ENCODE measurements at places on chromosomes 12 and 14.

DNA sequence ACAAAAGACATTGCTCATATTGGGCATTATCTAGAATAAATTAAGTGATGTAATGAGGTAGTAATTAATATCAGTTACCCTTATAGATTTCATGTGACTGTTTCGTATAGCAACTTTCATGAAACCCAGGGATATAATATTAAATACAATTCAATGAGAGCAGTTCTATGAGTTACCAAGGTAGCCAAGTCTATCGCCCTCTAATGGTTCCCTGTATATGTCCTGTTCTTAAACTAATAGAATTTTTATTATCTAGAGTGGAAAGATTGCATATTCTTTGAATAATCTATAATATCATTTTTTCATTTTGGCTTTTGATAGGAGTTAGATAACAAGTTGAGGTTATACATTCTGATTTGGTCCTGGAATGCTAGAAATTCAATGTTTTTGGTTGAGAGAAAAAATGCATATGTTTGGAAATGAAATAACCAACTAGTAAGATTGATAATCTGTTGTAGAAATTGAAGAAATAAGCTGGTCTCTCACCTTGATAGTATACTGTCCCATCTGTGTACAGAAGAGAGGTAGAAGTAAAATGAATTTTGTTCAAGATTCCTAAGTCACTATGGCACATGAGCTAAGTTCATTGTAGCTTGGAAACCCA is 59.7 kb downstream of the SCFD1 start:
- no peak for DNase-seq

DNA sequence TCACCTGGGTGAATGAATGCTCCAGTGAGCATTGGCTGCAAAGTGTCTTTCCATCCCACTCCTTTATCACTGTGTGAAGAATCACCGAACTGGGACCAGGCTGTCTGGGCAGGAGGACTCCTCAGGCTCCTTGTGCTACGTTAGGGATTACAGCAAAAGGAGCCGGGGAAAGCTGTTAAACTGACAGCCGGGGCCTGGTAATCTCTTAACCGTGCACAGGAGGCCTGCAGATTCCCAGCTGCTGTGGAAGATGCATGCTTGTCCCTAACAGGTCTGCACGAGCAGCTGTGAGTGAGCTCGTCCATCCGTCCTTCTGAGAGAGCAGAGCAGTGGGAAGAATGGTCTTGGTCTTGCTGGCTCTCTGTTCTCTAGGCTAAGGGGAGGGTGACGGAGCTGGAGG is 231.5 kb downstream of the AACS start:
- DNase-seq, result no peak

DNA sequence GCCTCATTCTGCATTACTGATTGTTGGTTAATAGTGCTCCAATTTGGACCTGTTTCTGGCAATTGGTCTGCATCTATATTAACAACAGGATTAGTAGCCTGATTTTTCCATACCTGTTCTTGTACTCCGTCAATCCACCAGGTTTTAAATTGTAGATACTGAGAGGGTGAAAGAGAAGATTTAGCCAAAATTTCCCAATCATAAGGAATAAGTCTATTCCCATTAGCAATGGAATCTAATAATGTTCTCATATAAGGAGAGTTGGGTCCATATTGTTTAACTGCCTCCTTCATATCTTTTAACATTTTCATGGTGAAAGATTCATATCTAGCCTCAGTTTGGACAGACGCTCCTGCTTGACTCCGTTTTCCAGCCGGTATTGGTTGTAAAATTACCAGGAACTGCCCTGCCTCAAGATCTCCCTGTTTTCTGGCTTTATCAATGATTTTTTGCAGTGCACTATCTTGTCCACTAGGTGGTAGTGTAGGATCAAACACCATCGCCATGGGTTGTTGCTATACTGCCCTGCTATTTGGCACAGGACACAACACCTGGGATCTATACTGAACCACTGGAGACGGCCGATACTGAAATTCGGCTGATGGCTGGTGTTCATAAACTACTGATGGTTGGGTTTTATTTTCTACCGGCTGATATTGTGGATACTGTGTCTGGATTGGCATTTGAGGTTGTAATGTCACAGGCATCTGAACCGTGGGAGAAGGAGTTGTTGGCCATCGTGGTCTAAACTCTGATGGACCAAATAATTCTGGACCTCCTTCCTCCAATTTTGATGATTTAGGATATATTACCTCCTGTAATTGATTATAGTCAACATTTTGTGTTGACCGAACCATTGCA is 25.2 kb downstream of the DHRS4L2 start:
- DNase-seq, result peak; percentile 36

DNA sequence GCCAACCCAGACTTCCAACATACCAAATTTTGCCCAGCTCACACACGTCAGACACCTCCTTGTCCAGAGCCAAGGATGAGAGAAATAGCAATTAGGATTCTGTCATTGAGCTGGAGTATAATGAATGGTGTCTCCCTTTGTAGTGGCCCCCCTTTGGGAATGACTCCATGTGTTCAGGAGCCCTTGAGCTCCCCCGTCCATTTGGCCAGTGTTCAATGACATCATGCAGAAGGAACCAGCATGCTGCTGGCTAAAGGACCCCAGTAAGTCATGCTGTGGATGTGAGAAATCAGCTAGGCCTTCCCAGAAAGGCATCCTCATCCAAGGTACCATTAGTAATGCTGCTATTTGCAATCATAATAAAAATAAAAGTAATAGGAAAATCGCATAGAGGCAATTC is 158.8 kb upstream of the SRRM4 start:
- DNase-seq, result no peak

DNA sequence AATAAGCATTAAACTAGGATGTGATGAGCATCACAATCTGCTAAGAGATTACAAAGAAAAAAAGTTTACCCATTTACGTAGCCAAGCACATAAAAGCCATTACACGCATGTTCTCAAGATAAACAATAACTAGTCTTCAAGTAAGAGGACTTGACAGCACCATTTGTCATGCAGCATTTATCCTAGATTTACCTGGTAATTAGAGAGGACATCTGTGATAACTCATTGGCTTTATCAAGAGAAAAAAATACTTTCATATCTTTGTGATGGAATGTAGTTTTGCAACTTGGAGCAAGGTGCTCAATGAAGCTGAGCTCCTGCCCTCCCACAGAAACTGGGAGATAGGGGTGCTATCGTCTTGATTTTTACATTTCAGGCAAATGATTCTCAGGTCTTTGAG is 1023.7 kb downstream of the FSCB start:
- DNase-seq, result no peak

DNA sequence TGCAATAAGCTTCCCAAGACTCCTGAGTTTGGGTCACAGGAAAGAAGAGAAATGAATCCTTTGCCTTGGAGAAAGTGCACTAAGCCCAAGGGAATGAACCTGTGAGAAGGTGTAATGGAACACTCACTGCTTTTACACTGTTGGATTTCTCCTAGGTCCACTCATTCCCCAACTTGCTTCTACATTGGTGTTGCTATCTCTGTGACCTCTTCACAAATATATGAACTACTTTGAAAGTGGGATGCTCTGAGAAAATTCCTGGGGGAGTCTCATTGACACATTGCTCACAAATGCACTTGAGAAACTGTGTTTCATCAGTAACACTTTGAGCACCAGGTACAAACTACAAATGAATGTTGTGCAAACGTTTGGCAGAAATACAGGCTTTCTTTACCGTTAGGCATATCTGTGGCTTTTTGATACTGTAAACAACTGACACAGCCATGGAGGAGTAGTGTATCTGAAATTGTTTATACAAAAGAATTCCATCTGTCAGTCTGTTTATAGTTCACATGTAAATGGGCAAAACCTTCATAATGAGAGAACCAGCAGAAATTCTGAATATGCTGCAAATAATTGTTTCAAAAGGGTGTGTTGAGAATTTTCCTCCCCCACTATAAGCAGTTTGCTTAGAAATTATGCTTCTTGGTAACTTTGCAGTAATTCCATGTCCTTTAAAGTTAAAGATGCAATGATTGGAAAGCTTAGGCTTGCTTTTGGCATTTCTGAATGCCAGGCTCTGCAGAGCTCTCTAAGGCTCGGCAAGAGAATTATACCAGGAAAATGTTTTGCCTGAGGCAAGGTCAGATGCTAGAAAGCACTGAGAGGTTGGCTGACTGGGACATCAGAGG is 348.5 kb upstream of the DDHD1 start:
- no peak for DNase-seq

GRCh38 chr14:89493406-89493805 is 76.4 kb upstream of the FOXN3 start:
- DNase-seq, result no peak

DNA sequence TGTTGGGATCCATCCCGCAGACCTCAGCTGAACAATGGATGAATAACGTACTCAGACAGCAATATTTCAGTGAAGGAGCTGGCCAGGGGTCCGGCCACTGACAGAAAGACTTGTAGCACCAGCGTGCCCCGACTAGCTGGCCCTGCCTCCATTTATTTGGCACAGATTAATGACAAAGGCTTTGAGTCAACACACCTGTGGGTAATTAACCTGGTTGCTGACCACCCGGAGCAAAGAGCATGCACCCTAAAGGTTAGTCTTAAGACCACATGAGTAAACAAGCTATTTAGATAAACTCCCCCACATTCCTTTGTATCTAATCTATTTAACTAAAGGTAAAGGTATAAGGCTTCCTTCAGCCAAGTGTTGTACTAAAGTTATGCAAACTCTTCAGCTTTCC is 868.6 kb downstream of the LRFN5 start:
- no peak for DNase-seq

GRCh38 chr14:49310298-49310697 is 275.9 kb downstream of the RPS29 start:
- DNase-seq, result no peak
